Upper lobe of left lung (tissue), 6 donors: ENCODE measurements at places on chromosomes 7 and 10.

DNA sequence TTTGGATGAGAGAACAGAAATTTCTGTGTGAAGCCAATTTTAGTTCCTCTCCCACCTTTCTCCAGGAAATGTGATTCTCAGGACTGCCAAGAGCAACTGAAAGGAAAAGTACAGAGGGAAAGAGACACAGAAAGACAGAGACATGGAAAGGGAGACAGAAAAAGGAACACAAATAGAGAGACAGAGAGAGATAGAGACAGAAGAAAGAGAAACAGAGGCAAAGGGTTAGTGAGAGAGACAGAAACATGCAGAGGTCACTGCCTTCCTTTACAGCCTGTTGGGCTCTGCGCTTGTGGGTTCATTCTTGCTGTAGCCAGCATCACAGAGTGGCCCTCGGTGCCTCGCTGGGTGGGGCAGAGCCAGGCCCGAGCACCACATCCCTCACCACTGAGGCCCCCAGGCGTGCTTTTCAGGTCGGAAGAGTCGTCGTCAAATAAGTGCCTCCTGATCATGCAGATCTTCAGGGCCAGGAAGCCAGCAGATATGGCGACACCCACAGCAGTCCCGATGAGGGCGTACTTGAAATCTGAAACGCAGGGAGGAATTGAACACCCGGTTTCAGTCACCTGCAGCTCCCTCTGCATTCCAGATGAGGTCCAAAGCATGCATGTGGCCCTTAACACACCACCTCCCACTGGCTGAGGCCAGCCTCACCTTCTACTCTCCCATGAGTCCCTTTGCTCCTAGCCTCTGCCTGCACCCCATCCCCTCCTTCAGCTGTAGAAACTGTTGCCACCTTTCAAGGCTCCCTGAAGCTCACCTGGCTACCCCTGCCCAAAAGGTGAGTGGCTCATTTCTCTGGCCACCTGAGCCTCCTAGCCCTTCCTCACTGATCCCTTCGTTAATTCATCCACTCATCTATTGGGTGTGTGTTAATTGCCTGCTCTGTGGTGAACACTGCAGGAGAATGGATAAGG, 21.4 kb downstream of the TMEM273 start:
- DNase-seq = peak; percentile 52

- no peak for DNase-seq
Measured at GRCh38 chr10:47361293-47361692, 13.1 kb downstream of the RBP3 start.

DNA sequence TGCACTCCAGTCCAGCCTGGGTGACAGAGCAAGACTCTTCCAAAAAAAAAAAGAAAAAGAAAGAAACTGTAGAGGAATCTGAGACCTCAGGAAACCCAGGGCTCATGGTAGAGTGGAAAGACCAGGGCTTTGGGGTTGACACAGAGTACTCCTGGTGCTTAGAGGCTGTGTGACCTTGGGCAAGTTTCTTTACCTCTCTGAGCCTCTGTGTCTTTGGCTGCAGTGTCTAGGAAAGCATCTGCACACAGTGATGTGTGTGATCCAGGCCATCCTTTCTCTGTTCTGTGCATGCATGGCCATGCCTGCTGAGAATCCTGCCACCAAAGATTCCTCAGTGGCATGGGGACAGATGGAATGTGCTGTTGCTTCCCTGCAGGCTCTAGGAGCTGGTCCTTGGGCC, 71.7 kb upstream of the GTF2I start:
- DNase-seq = no peak

- DNase-seq = no peak
Measured at GRCh38 chr10:18157881-18158280, 17.7 kb downstream of the CACNB2 start.

DNA sequence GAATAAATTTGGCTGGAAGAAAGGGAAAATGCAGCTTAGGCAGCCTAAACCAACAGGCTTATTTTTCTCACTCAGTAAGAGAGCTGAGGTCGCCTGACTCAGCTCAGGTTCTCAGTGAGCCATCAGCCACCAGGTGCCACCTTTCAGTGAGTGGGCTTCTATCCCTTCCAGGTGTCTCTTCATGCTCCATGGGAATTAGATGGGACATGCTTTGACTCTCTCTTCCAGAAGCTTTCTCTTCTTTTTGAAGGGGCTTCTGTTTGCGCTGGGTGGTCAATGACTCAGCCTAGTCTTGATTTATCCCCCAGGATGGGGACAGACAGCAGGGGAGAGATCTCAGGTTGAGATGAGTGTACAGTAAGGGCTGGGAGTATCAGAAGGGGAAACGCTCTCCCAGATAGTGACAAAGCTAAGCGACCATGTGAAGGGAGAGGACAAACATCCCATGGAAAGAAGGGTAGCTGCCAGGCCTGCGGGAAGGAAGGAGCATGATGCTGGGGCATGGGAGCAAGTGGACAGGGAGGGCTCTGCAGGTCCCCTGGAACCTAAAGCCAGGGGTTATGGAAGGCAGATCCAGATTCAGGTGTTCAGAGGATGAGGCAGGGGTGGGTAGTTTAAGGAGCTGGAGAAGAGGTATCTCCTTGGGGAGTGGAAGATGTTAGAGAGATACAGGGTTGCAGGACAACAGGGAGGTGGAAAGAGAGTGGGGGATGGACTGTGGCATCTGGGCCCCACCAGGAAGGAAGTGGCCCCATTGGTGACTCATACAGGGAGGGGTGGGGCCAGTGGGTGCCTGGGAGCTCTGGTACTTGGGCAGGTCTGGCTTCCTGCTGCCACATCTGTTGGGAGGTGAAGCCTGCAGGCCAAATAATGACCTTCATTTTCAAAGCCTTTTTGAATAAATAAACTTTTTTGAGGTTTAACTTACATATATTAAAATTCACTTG, 32.5 kb downstream of the OGDH start:
- no peak for DNase-seq

- DNase-seq = no peak
Measured at GRCh38 chr7:47914717-47915615, 33.3 kb downstream of the PKD1L1 start.

- DNase-seq = peak; percentile 99
Measured at GRCh38 chr7:88219781-88220747, at the start of gene SRI. SRI (minus strand) TSS chr7:88220038; CDS start chr7:88220026, 12 bp downstream.

GRCh38 chr10:97131666-97132065, 54.1 kb downstream of the SLIT1 start:
- peak; percentile 29 for DNase-seq

DNA sequence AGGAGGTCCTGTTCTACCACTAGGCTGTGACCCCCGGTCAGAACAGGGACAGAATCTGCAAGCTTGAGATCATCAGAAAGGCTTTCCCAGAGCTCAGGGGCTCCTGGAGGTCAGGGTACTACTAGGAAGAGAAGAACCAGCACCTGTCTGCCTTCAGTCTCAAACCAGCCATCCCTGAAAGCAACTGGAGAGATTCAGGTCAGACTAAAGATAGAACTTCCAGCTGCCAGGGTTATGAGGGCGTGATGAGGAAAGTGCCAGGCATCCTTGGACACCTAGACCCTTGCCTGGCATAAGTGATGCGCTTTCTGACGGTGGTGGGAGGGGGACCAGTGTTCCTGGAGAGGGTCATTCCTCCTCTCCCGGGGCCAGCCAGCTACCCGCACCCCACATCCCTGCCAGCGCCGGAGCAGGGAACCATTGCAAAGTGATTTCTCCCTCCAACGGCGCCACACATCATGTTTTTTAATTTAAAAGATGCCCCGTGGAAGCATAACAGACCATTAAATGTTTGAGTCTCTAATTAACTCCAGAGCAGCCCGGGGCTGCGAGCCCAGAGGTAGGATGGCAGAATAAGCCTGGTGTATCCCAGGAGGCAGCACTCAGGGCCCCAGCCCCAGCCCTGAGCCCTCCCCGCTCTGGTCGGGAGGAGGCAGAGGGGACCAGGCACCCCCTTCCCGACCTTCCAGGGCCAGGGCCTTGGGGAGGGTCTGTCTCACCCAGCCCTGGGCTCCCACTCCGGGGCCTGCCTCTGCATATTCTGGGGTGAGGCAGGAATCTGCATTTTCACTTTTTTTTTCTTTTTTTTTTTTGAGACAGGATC, 64.0 kb downstream of the ELFN1 start:
- DNase-seq = peak; percentile 35

GRCh38 chr7:2553108-2553507, 2.2 kb downstream of the BRAT1 start:
- no peak for DNase-seq

DNA sequence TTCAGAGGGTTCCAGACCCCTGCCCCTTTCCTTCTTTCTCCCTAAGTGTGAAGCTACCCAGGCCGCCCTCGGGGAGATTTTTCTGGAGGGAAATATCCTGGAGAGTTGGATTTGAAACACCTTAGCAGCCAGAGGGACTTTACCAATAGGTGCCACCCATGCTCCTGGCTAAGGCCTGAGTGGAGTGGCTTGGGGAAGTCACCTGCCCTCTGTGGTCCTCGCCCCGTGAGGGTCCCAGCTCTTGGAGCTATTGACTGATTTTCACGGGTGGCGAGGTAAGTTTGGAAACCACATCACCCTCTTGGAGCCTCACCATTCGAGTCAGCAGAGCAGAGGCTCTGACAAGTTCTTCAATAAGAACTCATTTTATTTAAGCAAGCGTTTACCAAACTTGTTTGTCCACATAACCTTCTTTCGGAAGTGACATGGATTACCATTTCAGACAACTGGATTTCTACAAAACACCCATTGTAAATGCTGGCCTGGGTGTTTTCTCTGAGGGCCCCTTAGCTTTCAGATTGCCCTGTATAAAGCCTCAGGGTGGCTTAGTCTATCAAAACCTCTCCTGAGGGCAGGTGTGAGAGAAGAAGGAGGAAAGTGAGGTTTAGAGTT, 20.4 kb downstream of the AQP1 start:
- no peak for DNase-seq

DNA sequence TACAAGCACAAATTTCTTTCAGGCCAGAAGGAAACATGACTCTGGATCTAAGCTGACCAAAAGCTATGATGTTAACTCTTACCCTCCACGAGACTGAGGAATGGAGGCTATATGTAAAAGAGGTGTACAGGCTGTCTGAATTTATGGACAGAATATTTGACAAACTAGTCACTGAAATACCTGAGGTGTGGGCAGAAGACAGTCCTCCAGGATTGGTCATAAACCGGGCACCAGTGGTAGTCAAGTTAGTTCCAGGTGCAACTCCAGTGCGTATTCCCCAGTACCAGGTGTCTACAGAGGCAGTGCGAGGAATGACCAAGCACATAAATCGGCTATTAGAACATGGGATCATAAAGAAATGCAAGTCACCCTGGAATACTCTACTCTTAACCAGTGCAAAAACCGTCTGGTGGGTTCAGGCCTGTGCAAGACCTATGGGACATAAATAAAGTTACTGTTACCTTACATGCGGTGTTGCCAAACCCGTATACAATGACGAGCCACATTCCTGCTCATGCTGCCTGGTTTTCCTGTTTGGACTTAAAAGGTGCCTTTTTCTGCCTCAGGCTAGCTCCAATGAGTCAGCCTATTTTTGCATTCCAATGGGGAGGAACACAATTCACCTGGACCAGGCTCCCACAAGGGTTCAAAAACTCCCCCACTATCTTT, 6.7 kb upstream of the CYREN start:
- no peak for DNase-seq

DNA sequence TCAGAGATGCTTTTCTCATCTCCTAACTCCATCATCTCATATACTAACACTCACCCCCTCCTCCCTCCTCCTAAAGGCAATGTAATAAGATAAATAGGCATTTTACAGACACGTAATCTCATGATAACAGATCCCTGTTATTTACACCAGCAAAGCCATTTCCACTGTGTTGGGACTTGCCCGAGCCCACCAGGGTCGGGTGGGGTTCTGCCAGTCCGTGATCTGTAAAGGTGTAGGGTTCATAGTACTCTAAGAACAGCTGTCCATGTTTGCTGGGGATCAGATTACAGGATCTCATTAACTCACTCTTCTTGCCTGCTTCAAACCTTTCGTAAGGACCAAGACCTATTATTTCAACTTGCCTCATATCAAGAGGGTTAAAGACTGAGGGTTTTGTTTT, 172.4 kb downstream of the FZD1 start:
- DNase-seq = no peak

- DNase-seq = no peak
Measured at GRCh38 chr7:155954550-155955366, 142.5 kb upstream of the SHH start.

- DNase-seq = no peak
Measured at GRCh38 chr7:24835643-24836042, 78.4 kb upstream of the GSDME start.

DNA sequence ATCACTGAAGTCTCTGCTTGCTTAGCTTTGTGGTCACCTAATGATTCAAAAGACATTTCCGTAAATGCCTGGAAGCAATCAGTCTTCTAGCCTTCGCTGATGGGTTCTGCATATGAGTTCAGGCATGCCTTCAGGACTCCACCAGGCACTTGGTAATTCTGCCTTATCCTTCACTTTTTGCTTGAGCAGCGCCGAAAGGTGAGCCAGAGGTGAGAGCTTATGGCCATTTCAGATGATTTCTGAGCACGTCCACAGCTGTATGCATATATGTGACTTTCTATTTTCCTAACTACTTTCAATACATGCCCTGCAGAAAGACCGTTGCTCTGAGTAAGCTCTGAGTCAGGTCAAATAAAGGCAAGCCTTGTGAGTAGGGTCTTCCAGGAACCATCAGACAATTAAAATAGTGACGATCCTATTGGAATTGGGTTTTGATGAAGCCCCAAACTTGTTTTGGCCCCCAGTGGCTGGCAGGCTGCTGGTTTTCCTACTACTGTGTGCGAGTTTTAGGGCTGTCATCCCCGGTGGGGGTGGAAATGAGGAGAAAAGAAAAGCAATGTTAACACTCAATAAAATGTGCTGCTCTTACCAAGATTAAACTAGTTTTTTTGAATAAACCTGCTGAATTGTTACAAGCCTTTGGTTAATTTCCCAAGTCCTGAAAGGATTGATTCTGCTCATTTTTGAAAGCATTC, 154.4 kb upstream of the AKR1E2 start:
- no peak for DNase-seq

- no peak for DNase-seq
Measured at GRCh38 chr7:151675196-151675920, 155.7 kb upstream of the RHEB start.

DNA sequence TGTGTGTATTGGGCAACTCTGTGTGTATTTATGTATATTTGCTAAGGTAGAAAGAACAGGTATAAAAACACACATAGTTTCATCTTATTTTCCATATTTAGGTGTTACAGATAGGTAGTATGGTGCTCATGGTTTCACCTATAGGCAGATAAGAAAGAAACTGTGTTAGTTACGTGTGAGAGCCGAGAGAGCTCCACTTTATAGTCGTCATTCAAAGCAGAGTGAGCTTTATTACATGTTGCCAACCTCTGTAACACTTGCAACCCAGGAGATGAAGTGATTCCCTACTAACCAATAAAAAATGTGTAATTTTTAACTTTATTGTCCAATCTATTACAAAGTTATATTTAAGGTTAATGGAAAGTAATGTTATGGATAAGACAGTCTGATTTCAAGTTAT, 121.3 kb downstream of the AGMO start:
- DNase-seq = no peak

GRCh38 chr7:70833726-70834125, 298.2 kb upstream of the GALNT17 start:
- no peak for DNase-seq
